ENCODE measurements at places on chromosomes 7 and 10.

GRCh38 chr7:99143521-99143852 is 421 bp downstream of the SMURF1 start:
- H3K4me1 ChIP-seq: peaks cover 38% of the 10 kb centered on the region
- H3K4me3 ChIP-seq: peak overlapping the region; percentile 95
- H3K27me3 ChIP-seq: peaks cover 13% of the 10 kb centered on the region
- peak overlapping the region; percentile 91 for H3K27ac ChIP-seq
- no peak for DNase-seq

DNA sequence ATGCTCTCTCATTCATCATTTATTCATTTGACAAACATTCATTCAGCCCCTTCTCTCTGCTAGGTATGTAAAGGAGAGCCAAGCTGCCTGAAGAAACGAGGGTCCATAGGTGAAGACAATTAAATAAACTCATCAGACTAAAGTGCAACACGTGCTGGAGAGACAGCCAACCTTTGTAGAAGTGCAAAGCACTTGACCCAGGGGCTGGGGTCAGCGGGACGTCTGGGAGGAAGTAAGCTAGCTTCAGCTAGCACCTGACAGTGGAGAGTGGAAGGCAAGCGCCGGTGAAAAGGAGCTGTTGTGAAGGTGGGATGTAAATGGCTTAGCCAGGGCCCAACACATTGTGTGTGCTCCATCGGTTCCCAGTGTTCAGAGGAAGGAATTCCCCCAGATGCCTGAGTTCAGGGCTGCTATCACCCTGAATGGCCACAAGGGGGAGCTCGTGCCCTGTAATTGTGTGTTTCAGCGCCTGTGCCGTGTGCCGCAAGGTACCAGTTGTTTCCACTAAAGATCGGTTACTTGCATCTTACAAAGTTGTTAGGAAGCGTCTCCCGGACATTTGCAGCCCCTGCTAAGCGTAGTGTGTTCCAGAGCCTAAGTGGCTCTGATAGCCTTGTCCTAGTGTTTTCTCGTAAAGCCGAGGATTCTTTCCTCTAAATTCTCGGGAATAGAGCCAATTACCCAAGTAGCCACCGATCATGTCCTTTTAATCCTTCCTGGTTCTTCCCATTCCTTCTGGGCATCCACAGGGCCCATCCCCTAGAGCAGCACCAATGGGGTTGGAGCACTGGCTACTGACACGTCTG is 30.6 kb downstream of the TLX1 start:
- H3K27me3 ChIP-seq: peaks cover 38% of the 10 kb centered on the region
- H3K36me3 ChIP-seq: no peaks in the 10 kb centered on the region
- peaks cover 10% of the 10 kb centered on the region for H3K4me1 ChIP-seq
- H3K4me3 ChIP-seq: no peak overlapping the region

DNA sequence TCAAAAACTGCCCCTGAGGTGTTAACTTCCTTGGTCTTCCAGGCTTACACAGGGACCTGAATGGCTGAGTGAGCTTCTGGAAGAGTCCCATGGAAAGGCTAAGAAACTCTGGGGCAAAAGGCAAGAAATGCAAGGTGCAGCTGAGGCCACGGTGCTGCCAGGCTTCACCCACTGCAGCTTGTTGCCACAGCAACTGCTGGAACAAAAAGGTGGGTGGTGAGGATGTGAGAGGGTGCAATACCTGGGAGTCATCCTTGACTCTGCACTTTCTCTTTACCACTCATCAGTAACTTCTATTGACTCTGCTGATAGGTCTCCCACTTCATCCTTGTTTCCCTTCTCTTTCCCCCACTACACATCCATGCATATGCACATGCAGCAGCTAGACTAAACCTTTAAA is 258.6 kb downstream of the BMPER start:
- no peak for DNase-seq
- H3K27me3 ChIP-seq: no peaks in the 10 kb centered on the region
- no peaks in the 10 kb centered on the region for H3K4me1 ChIP-seq
- no peaks in the 10 kb centered on the region for H3K36me3 ChIP-seq
- no peak overlapping the region for H3K27ac ChIP-seq

DNA sequence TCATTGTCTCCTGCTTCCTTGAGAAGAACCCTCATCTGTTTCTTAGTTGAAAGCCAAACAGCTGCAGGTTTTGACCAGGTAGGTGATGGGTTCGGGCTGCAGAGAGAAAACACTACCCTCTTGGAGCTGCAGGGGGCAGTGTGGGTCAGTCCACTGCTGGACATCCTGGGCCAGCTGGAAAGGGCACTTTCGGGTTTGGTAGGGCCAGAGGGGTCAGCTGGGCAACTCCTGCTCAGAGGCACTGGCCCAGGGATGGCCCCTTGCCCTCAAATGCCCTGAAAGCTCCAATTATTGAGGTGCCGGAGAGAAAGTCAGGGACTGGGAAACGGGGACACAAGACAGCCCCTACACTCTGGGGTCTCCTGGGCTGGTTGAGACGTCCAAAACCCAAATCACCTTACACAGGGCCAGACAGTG is 90.7 kb downstream of the MKI67 start:
- peaks cover 6% of the 10 kb centered on the region for H3K27me3 ChIP-seq
- H3K4me3 ChIP-seq: no peak overlapping the region
- no peak overlapping the region for H3K27ac ChIP-seq
- no peaks in the 10 kb centered on the region for H3K36me3 ChIP-seq
- DNase-seq: peak; percentile 73
- peaks cover 5% of the 10 kb centered on the region for H3K4me1 ChIP-seq

GRCh38 chr10:47020471-47020870 is 109.2 kb downstream of the PTPN20 start:
- H3K4me3 ChIP-seq: no peak overlapping the region
- DNase-seq: no peak
- H3K4me1 ChIP-seq: peaks cover 5% of the 10 kb centered on the region
- no peaks in the 10 kb centered on the region for H3K36me3 ChIP-seq
- peaks cover 2% of the 10 kb centered on the region for H3K27me3 ChIP-seq
- no peak overlapping the region for H3K27ac ChIP-seq

DNA sequence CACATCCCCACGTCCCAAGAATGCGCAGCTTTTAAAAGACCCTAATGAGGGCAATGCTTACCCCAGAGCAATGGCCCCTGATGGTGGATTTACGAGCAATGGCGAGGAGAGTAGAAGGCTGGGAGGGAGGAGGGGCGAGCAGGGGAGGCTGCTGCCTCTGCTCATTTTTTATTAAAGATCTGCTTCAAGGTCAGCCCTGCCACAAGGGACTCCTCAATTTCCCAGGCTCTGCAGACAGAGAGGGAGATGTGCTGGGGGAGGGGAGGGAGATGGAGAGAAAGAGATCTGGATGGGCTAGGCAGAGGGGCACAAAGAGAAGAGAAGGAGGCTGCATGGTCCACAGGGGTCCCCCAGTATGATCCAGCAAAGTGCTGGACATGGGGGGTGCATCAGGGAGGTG is 7.8 kb upstream of the SRRM3 start:
- no peak overlapping the region for H3K4me3 ChIP-seq
- peaks cover 4% of the 10 kb centered on the region for H3K27me3 ChIP-seq
- DNase-seq: no peak
- H3K27ac ChIP-seq: no peak overlapping the region
- no peaks in the 10 kb centered on the region for H3K36me3 ChIP-seq

- H3K4me1 ChIP-seq: no peaks in the 10 kb centered on the region
- H3K36me3 ChIP-seq: no peaks in the 10 kb centered on the region
- no peak for DNase-seq
- H3K27ac ChIP-seq: no peak overlapping the region
- peaks cover 2% of the 10 kb centered on the region for H3K27me3 ChIP-seq
These were observed 447.0 kb downstream of the GRID1 start for GRCh38 chr10:85919491-85920021.

- no peaks in the 10 kb centered on the region for H3K27me3 ChIP-seq
- no peaks in the 10 kb centered on the region for H3K4me1 ChIP-seq
- no peaks in the 10 kb centered on the region for H3K36me3 ChIP-seq
- no peak for DNase-seq
These were observed 316.2 kb downstream of the SORCS3 start for GRCh38 chr10:104957178-104957841.

DNA sequence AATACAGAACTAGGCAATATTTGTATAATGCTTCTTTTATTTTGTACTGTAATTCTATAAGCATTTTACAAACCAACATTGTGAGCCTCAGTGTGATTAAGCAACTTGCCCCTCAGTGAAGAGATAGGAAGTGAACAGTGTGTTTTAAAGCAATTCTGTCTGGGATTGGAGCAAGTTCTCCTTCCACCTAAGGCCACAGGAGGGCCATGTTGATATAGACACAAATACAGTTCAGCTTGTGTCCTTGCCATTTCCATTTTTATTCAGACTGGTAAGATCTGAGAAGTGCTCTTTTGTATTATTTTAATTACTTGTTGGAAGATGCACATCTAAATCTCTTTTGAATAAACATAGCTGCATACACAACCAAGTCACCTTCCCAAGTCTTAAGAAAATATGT is 416.3 kb upstream of the COBL start:
- H3K36me3 ChIP-seq: no peaks in the 10 kb centered on the region
- H3K4me3 ChIP-seq: no peak overlapping the region
- no peaks in the 10 kb centered on the region for H3K27me3 ChIP-seq
- DNase-seq: no peak

DNA sequence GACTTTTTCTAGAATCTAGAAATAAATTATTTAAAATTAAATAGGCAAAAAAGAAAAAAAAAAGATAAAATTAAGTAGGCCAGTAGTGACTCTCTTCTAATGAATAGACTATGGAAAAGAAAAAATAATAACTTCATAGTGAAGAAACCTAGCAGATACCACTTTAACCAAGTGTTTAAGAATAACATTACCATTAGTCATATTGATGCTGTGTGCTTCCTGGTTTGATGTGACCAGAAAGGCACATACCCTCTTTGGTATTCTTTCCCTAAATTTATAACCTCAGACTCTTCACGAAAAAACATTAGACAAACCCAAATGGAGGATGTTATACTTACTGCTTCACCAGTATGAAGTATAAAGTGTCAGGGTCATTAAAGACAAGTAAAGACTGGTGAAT is 42.6 kb downstream of the KIF20B start:
- H3K36me3 ChIP-seq: peaks cover 31% of the 10 kb centered on the region
- peaks cover 4% of the 10 kb centered on the region for H3K4me1 ChIP-seq
- no peak overlapping the region for H3K4me3 ChIP-seq
- H3K27me3 ChIP-seq: no peaks in the 10 kb centered on the region
- H3K27ac ChIP-seq: no peak overlapping the region
- DNase-seq: no peak

GRCh38 chr7:93515144-93515543 is 59.4 kb downstream of the CALCR start:
- no peaks in the 10 kb centered on the region for H3K36me3 ChIP-seq
- no peaks in the 10 kb centered on the region for H3K4me1 ChIP-seq
- H3K4me3 ChIP-seq: no peak overlapping the region
- DNase-seq: no peak
- no peak overlapping the region for H3K27ac ChIP-seq

- H3K36me3 ChIP-seq: no peaks in the 10 kb centered on the region
- no peak overlapping the region for H3K4me3 ChIP-seq
- no peaks in the 10 kb centered on the region for H3K27me3 ChIP-seq
- no peak overlapping the region for H3K27ac ChIP-seq
- no peak for DNase-seq
These were observed 31.2 kb downstream of the ST7 start for GRCh38 chr7:116984511-116984910.

- no peak for DNase-seq
- no peaks in the 10 kb centered on the region for H3K36me3 ChIP-seq
- no peaks in the 10 kb centered on the region for H3K27me3 ChIP-seq
- H3K4me3 ChIP-seq: no peak overlapping the region
These were observed 92.8 kb upstream of the FEZF1 start for GRCh38 chr7:122397381-122397780.

All from activated naive CD8-positive, alpha-beta T cell treated with anti-CD3 and anti-CD28 coated beads, Interleukin-2, amount 10 ng/mL, durations not matched to agents 7 days and 5 days (primary cell).